ENCODE measurements at places on chromosomes 2 and 18.
A peak's percentile ranks its signal among the peaks of the same experiment; 100 is the strongest.

DNA sequence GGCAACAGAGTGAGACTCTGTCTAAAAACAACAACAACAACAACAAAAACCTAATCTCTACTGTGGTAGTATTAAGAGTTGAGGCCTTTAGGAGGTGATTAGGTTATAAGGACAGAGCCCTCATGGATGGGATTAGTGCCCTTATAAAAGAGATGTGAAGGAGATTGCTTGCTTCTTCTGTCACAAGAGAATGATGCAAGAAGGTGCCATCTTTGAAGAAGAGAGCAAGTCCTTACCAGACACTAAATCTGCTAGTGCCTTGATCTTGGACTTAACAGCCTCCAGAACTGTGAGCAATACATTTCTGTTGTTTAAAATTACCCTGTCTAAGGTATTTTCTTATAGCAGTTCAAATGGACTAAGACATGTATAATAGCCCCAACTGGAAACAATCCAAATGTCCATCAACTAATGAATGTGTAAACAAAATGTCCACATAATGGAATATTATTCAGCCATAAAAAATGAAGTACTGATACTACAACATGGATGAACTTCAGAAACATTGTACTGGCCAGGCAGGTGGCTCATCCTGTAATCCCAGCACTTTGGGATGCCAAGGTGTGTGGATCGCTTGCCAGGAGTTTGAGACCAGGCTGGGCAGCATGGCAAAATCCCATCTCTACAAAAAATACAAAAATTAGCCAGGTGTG, 1.6 kb upstream of the ARHGEF33 start:
- DNase-seq = no peak

- DNase-seq = peak; percentile 55
Observed at GRCh38 chr2:65527451-65528240, 95.2 kb upstream of the SPRED2 start.

- no peak for DNase-seq
Observed at GRCh38 chr2:89848763-89849368, 1157.4 kb downstream of the RPIA start.

GRCh38 chr2:11998218-11998617, 251.8 kb downstream of the LPIN1 start:
- DNase-seq = peak; percentile 22

DNA sequence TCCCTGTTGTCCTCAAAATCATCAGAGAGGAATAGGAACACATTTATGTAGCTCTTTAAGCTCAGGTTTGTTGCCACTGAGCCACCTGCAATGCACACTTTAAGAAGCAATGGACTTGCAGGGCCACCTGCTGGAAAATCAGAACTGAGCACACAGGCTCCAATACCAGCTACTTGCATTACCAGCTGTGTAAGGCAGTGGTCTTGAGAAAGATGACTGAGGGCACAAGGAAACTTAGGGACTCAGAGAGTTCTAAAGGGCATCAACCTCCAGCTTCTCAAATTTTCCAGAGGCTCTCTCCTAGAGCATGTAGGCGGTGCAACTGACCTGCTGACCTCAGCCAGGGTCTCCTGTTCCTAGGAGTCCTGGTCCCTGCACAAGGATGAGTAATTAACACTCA, 2.5 kb upstream of the CNDP2 start:
- peak; percentile 68 for DNase-seq

- no peak for DNase-seq
Observed at GRCh38 chr2:134852518-134852917, 14.1 kb downstream of the ACMSD start.

- DNase-seq = no peak
Observed at GRCh38 chr18:33277431-33277830, 163.1 kb downstream of the CCDC178 start.

GRCh38 chr2:134139611-134140010, 114.3 kb upstream of the MGAT5 start:
- DNase-seq = no peak

GRCh38 chr2:212854116-212854515, 297.3 kb downstream of the IKZF2 start:
- DNase-seq = no peak

GRCh38 chr2:134660626-134661402, 58.0 kb downstream of the TMEM163 start:
- DNase-seq = no peak

GRCh38 chr2:86066007-86066578, 39.6 kb downstream of the POLR1A start:
- DNase-seq = peak; percentile 10

DNA sequence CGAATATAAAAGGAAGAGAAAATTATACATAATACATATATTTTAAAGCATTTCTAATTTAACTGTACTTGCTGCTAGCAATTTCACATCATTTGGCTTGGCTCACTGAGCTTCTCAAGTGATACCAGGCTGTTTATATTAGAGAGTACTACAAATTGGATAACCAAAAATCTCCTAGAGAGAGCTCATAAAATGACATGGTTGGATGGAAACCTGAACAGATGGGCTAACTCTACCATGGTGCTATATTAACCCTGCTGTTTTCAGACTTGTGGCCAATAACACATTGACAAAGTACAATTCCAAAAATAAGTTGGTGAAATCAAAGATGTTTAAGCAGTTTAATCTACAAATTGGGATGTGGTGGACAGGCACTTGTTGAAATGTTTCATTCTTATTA, 364.4 kb upstream of the GCFC2 start:
- no peak for DNase-seq

GRCh38 chr18:5851998-5852397, 43.3 kb downstream of the TMEM200C start:
- DNase-seq = peak; percentile 2

DNA sequence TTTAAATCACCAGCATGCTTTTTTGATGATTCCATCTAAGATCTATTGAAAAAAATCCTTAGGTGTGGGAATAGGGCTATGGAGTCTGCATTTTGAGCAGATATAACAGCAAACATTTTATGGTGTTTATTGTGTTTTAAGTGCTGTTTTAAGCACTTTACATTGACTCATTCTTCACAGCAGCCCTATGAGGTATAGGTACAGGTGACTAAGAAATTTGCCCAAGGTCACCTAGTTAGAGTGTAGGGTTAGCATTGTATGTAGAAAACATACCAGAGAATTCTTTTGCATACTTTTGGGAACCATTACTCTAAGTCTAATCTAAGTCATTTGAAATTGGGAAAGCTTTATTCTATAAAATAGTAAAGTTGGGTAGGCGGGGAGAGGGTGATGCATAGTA, 31.3 kb downstream of the PPM1B start:
- no peak for DNase-seq

DNA sequence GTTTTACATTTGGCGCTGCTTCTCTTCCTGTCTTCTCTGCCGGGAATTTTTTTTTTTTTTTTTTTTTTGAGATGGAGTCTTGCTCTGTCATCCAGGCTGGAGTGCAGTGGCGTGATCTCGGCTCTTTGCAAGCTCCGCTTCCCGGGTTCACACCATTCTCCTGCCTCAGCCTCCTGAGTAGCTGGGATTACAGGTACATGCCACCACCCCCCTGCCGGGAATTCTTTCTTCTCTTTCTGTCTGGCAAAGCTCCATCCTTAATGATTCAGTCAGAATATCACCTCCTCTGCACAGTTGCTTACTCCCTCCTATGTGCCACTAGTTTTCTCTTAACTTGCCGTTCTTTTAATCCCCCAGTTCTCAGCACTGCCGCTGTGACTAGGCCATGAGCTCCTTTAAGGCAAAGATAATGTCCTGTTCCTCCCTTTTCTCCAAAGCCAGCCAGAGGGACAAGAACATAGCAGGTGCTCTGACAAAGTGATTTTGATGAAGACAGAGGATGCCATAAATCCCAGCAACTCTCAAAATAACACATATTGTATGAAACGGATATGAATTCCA, 112.1 kb upstream of the LRATD1 start:
- DNase-seq = no peak

DNA sequence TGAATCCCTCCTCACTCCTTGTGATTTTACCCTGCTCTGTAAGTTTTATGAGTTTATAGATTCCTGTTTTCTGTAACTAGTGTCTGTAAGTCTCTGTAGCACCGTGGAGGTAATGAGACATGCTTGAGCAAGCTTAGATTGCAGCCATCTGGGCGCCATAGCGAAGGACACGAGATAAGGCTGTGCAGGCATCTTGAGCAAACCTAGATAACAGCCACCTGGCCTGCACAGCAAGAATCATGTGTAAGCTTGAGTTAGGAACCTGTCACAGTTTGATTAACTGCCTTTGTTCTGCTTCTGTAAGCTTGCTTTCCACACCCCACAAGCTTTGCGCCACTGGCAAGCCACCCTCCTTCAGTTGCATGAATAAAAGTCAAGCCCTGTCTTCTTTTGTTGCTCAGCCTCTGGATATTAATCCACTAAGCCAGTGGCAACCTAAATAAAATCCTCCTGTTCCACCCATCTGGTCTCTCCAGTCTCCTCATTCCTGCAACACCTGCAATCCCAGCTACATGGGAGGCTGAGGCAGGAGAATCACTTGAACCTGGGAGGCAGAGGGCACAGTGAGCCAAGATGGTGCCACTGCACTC, 270.6 kb upstream of the RGPD4 start:
- no peak for DNase-seq

DNA sequence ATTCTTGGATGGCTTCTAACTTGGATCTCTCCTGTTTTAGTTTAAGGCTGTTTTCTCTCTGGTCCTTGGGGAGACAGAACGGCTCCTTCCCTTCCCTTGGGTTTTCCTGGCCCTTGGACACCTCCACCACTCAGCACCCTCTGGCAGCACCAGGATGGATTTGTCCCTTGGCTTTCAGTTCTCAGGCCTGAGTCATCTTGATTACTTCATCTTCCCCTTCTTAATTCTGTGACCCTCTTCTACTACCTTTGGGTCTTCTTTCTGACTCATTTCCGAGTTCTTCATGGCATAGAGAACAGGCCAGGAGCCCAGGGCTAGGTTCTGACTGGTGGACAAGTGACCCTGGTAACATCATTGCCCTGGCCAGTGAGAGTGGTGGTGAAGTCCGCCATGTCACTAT, 14.9 kb downstream of the IGFBP2 start:
- DNase-seq = no peak

DNA sequence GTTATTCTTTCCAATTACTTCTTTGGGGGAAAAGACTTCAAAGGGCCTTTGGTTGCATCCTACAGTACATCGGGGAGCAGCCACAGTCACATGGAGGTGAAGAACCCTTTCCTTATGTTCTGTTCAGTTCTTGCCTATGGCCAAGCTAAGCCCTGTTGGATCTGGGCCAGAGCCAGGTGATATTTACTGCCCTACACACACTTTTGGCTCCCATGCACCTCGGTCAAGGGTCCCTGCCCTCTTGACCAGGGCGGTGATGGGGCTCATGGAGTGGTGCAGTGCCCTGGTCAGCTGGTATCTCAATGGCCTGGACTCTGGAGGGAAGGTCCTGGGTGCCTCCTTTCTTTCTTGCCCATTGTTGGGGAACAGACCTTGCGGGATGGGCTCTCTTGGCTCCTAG, 98.7 kb downstream of the VAPA start:
- DNase-seq = no peak

DNA sequence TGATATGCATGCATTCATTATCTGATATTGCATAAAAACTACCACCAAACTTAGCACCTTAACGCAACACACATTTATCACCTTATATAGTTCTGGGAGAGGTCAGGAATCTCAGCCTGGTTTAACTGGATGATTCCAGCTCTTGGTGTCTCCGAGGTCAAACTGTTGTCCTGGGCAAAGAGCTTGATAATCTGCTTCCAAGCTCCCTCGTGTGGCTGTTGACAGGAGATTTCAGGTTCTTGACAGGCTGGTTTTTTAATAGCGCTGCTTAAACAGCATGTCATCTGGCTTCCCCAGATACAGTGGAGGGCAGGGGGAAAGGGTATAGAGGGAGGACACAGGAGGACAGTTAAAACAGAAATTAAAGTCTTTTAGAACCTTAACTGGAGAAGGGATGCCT, 785.0 kb downstream of the CNTNAP5 start:
- peak; percentile 3 for DNase-seq

DNA sequence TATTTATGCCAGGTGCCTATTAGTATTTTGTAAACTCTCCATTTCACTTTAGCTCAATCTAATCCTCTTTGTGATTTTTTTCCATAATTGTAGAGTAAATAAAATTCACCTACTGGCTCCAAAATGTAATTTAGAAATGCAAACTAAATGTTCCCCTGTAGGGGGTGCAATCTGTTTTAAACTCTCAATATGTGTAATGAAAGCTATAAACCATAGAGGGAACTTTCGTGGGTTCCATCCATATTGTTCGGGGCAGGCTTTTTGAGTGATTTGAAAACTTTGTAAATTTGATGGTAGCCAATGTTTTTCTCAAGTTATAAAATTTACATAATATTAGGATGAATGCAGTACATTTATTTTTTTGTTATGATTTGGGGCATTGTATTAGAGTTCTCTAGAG, 49.4 kb downstream of the TSPYL6 start:
- peak; percentile 72 for DNase-seq

- DNase-seq = peak; percentile 85
Observed at GRCh38 chr2:184598316-184599053, at the start of gene ZNF804A. Gene ZNF804A, plus strand, starts transcription at chr2:184598529. Its CDS starts 431 bp downstream, at chr2:184598960.

DNA sequence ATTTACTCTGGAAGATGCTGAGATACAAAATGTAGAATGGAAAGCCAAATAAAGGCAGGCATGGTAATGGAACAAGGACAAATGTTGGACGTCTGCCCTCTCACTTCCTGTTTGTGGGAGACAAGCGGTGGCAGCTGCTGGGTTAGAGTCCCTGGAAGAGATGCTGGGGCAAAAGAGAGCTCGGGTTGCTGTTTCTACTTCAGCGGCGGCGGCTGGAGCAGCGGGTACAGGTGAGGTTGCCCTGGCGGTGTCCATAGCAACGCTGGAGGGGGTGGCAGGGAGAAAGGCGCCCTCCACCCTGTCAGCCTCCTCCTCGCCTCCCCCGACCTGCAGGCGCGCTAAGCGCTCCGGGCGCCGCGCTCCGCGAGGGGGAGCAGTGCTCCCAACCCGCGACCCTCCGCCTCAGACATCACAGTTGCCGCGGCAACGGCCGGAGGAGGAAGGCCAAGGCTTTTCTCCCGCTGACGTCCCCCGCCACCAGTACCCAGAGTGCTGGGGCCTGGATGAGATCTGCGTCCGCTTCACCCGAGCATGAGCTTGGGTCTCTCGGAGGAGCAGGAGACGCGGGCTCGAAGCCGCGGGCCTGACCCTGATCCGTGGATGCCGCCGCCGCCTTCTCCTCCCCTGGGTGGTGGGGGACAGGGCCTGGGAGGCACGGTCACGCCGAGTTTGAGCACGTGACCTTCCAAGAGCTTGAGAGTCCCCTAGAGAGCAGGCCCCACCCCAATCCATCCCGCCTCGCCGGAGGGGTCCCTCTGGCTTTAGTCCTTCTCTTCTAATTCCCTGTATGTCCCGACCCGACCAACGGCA, 65.6 kb downstream of the NOL4 start:
- DNase-seq = no peak

DNA sequence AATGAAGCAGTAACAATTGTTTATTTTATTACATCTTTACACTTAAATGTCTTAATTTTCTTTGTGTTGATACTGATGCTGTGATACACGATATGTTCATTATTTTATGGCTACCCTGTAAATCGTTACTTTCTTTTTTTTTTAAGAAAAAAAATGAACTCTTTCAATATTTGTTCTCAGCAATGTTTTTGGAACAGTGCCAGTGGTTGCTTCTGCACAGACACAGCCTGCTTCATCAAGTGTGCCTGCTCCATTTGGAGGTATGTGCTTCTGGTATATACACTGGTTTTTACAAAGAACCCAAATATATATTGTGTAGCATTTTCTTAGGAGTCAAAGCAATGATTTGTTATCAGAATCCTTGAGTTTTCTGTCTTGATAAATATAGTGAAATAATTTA, 62.2 kb upstream of the SCYGR2 start:
- DNase-seq = peak; percentile 37

Measured in hematopoietic multipotent progenitor cell treated with erythropoietin and hydrocortisone succinate and interleukin-3 and kit ligand, for 6 days (in vitro differentiated cells).